Activated CD4-positive, alpha-beta T cell treated with anti-CD3 and anti-CD28 coated beads, Interleukin-2, Interleukin-4, amounts not matched to agents 100 ng/mL and 50 ng/mL, durations not matched to agents 16 hours and 8 hours (primary cell): ENCODE measurements at places on chromosomes 1 and 21.
A peak's percentile ranks its signal among the peaks of the same experiment; 100 is the strongest.

- DNase-seq: no peak
Observed at GRCh38 chr1:1121611-1122077, 5.8 kb upstream of the C1orf159 start.

- DNase-seq: no peak
Observed at GRCh38 chr1:39833121-39833520, 44.5 kb upstream of the BMP8B start.

DNA sequence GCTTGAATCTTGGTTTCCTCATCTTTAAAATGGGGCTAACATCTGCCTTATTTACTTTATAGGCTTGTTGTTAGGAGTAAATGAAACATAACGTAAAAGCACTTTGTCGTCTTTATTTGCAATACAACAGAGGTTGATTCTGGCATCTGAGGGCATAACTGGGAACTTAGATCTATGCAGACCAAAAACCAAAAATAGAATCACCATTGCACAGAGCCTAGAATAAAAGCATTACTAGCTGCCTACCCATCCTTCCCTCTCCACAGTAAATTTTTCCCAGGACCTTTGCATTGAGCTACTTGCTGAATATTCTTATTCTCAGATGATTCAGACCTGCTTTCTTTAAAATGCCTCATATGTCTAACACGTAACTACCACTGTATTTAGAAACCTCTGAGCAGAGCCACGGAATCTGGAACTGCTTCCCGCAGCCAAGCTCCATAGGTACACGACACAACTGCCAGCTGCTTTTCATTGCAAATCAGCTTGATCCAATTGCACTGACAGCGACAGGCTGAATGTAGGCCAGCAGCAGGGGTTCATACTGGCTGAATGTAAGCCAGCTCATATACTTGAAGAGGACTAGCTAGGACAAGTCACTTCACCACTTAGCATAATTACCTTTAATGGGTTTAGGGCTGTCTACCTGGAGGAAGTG, 33.2 kb upstream of the SERBP1 start:
- DNase-seq: no peak

GRCh38 chr1:60141276-60141675, 67.7 kb upstream of the C1orf87 start:
- DNase-seq: no peak

DNA sequence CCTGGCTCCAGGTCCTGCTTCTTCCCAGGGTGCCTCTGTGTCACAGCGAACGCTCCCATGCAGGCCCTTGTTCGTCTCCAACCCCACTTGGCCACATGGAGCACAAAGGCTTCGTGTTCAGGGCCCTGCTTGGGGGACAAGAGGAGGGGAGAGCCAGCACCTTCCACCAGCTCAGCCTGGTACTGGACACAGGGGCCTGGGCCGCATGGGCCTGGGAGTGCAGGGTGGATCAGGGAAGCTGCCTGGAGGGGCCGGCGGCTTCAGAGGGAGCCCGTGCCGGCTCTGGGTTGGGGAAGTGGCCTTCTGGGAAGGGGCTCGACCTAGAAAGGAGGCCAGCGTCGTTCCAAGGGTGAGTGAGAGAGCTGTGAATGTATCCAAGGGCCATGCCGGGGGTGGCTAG, 53.0 kb downstream of the UMODL1 start:
- no peak for DNase-seq

- DNase-seq: no peak
Observed at GRCh38 chr1:221223281-221223680, 344.0 kb downstream of the HLX start.

DNA sequence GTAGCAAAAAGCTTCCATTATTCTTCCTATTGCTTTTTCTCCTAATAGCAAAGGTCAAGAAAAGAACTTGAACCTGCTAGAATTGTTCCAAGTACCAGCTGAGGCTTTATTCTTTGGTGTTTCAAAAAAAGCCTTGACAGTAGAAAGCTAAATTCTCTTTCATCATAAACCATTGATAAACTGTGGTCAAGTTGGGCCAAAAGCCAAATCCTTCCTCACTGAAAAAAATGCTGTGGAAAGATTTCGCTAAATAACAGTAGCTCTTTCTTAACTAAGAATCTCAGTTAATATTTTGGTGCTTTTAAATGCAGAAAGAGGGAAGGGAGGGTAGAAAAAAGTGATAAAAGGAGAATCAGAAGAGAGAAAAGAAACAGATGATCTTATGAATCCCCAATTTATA, 14.0 kb upstream of the JAM2 start:
- no peak for DNase-seq

DNA sequence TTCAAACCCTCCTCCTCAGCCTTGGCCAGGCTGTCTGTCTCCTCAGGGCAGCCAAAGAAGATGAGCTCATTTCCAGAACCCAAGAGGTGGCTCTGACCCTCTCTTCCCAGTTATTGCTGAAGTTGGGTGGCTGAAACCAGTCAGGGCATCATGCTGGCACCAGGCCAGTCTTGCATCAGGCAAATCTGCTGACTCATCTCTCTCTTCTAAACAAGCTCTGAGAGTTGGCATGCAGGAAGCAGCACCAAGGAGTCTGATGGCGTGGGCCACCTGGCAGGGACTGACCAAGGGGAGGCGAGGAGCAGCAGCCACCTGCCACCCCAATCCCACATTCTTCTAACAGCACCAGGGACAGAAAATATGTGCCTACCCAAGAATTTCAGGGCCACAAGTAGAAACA, 104.8 kb upstream of the ATP1A1 start:
- peak; percentile 6 for DNase-seq

GRCh38 chr1:230327892-230328284, 98.2 kb downstream of the PGBD5 start:
- DNase-seq: peak; percentile 82

- no peak for DNase-seq
Observed at GRCh38 chr1:211831558-211832323, 1.2 kb upstream of the LPGAT1 start.

- no peak for DNase-seq
Observed at GRCh38 chr1:54597455-54598030, 25.8 kb downstream of the FAM151A start.

DNA sequence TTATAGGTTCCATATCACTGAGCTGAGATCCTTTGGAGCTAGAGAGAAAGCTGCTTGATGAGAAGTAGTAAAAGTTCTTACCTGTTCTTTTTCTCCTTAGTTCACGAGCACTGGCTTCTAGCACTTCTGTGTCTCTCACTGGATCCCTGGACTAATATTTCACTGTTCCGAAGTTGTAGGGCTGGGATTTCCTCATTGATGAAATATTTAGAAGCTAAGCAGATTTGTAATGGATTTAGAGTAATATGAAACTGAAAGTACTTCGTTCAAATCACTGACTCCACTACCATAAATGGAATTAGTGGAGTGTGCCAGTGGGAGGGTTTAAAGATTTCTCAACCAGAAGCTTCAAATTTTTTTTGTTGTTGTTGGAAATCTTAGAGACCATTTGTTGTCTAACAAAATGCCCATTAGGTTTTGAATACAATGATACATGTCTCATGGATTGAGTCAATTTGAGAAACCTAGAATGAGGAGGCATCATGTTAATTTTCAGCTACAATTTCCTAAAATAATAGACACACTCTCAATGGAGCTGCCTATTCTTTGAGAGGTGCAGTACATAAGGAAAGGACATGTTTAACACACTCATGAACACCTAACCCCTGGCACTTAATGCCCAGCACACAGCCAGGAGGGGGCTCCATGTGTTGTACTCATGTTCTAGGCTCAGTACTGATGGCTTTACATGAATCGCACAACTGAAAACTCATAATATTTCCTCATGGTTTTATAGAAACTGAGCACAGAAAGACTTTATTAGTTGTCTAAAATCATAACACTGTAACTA, at the start of gene GBP1:
Gene GBP1, minus strand, starts transcription at position 130 of the 790 bp plus-strand sequence. CDS start 1,974 bp downstream, outside the sequence.
- peak; percentile 56 for DNase-seq

GRCh38 chr1:18681423-18681835, 50.8 kb downstream of the PAX7 start:
- DNase-seq: peak; percentile 47
